ENCODE measurements at places on chromosomes 13 and 19.

- peaks cover 79% of the 10 kb centered on the region for H3K4me1 ChIP-seq
- no peak overlapping the region for H3K4me3 ChIP-seq
- H3K36me3 ChIP-seq = peaks cover 6% of the 10 kb centered on the region
- H3K27me3 ChIP-seq = no peaks in the 10 kb centered on the region
These were observed 5.7 kb downstream of the OPA3 start for GRCh38 chr19:45578861-45579260.

DNA sequence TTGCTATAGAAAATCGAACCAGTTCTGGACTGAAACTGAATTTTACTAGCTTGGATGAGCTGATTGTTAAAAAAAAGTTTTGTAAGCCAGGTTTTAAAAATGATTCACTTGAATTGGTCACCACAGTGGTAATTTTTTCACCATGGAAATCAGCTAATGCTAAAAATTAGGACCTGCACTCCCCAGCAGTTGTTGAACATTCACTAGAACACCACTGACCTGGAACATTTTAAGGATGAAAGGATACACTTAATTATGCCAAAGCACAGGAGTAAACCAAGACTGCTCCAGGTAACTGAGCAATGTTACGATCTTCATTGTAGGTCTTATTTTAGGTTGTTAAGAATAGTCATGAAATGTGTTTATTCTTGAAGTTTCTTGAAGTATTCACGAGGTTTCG, 1342.6 kb upstream of the SPRY2 start:
- no peaks in the 10 kb centered on the region for H3K4me1 ChIP-seq
- no peak overlapping the region for H3K4me3 ChIP-seq
- no peaks in the 10 kb centered on the region for H3K27me3 ChIP-seq
- no peaks in the 10 kb centered on the region for H3K36me3 ChIP-seq

DNA sequence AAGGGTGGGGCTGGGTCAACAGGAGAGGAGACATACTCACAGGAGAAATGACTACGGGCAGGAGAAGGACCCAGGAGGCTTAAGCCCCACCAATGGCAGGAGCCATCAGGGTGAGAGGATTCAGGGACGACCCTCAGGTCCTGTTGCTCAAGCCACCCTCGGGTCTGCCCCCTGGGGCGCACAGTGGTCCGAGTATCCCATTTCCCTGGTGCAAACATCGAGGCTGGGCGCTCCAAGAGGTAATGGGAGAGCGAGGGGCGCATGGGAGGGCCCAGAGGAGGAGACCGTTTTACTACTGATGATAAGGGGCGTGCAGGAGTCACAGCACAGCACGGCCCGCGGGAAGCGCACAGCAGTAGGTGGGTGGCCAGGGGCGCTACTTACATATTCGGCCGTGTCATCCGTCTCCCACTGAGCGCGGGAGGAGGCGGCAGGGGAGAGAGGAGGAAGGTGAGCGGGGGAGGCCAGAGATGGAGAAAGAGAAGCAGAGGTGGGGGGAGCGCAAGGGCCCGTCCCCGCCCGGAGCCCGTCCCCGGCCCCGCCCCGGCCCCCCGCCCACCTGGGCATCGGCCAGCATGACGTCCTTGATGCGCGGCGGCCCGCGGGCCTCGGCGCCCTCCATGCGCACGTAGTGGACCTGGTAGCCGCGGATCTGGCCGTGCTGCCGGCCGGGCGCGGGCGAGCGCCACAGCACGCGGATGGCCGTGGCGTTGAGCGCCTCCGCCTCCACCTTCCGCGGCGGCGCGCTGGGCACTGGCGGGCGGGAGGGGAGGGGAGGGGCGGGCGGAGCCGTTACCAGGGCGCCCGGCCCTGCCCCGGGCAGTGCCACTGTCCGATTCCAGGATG, 111.5 kb downstream of the PTPRS start:
- no peak overlapping the region for H3K27ac ChIP-seq
- H3K4me1 ChIP-seq = no peaks in the 10 kb centered on the region
- DNase-seq = no peak
- H3K36me3 ChIP-seq = peaks cover 1% of the 10 kb centered on the region
- no peaks in the 10 kb centered on the region for H3K27me3 ChIP-seq
- H3K4me3 ChIP-seq = no peak overlapping the region

DNA sequence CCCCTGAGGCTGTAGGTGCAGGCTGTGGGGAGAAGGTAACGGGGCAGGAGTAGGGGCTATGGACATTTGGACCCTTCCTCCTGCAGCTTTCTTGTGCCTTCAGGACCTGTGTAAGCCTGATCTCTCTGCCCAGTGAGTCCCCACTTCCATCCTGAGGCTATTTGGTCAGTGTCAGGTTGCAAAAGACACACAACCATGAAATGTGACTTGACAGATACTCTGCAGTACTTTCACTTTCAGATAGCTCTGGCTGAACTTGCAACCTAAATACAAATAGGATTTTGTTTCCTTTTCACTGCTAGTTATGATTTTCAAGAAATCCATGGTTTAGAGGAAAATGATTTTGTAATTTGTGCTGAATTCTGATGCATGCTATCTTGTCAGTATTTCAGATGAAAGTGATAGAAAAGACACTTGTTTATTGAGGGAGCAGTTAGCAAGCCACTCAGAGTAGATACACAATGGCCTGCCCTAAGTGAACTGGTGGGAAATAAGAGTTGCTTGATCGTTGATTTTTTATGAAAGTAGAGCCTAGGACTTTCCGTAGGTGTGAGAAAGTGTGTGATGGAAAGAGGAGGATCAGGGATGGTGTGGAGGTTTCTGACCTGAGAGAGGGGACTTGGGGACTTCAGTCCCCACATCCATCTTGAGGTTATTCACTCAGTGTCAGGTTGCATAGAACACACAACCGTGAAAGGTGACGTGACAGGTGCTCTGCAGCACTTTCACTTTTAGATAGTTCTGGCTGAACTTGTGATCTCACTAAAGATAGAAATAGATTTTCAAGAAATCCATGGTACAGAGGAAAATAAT, 18.1 kb upstream of the EID2 start:
- H3K27me3 ChIP-seq = no peaks in the 10 kb centered on the region
- peak overlapping the region; percentile 53 for H3K4me3 ChIP-seq
- H3K4me1 ChIP-seq = peaks cover 26% of the 10 kb centered on the region
- H3K36me3 ChIP-seq = no peaks in the 10 kb centered on the region

GRCh38 chr13:98083507-98083906, 59.4 kb upstream of the FARP1 start:
- peaks cover 19% of the 10 kb centered on the region for H3K4me1 ChIP-seq
- no peak overlapping the region for H3K4me3 ChIP-seq
- H3K27ac ChIP-seq = no peak overlapping the region
- no peak for DNase-seq
- H3K36me3 ChIP-seq = no peaks in the 10 kb centered on the region

GRCh38 chr13:90723381-90723780, 624.1 kb upstream of the MIR17HG start:
- no peaks in the 10 kb centered on the region for H3K36me3 ChIP-seq
- no peak for DNase-seq
- H3K27ac ChIP-seq = no peak overlapping the region
- H3K4me3 ChIP-seq = no peak overlapping the region

- H3K27me3 ChIP-seq = no peaks in the 10 kb centered on the region
- H3K27ac ChIP-seq = peak overlapping the region; percentile 75
- DNase-seq = no peak
- H3K4me3 ChIP-seq = peak overlapping the region; percentile 30
- H3K36me3 ChIP-seq = peaks cover 7% of the 10 kb centered on the region
- H3K4me1 ChIP-seq = peaks cover 100% of the 10 kb centered on the region
These were observed 95.5 kb upstream of the RNF113B start for GRCh38 chr13:98272549-98272948.

- no peaks in the 10 kb centered on the region for H3K36me3 ChIP-seq
- peaks cover 25% of the 10 kb centered on the region for H3K27me3 ChIP-seq
- H3K4me3 ChIP-seq = no peak overlapping the region
- H3K4me1 ChIP-seq = peaks cover 12% of the 10 kb centered on the region
- DNase-seq = no peak
These were observed 7.1 kb upstream of the GRTP1 start for GRCh38 chr13:113371061-113371460.

DNA sequence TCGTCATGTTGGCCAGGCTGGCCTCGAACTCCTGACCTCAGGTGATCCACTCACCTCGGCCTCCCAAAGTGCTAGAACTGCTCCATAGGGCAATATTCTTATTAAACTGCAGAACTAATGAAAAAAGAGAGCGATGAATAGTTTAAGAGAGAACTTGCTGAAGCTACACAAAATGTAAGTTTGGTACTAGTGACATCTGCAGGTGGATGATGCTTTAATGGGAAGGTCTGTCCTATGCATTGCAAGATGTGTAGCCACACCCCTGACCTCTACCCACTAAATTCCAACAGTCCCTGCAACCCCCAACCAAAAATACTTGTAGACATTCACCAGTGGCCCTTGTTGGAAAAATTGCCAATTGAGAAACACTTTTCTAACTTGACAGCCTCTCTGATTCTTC, 117.8 kb downstream of the NALCN start:
- no peak overlapping the region for H3K27ac ChIP-seq
- H3K4me1 ChIP-seq = no peaks in the 10 kb centered on the region
- H3K36me3 ChIP-seq = no peaks in the 10 kb centered on the region
- H3K27me3 ChIP-seq = no peaks in the 10 kb centered on the region

DNA sequence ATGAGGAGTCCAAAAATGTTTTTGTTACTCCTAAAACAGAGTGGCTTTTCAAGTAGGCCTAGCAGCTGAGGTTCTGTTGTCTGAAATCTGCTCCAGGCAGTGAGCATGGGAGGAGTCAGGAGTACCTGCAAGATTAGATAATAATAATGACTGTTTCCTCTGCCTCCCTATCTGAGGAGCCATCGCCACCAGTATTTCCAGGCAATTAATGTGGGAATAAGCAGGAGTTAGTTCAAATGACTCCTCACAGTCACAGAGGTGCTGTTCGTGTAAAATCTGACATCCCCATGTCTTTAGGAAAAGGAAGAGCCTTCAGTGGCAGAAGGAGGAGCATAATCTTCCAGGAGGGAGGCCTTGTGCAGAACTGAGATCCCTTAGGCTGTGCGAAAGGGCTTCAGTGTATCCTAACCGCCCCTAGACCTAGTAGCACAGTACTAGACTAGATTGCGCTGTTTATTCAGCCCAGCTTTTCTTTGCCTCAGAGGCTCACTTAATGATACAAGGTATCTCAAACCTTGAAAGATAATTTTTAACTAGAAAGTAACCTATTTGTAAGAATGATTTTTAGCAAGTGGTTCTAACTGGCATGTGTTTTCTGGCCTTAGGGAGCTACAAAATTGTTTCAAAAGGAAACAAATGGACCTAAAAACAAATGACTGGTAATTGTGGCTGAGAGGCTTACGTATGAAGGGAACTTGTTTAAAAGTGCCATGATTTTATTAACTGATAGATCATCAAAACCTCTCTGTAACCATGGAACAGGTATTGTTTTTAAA, 49.0 kb downstream of the FREM2 start:
- no peak overlapping the region for H3K27ac ChIP-seq
- H3K4me1 ChIP-seq = no peaks in the 10 kb centered on the region
- no peak overlapping the region for H3K4me3 ChIP-seq
- no peaks in the 10 kb centered on the region for H3K27me3 ChIP-seq

GRCh38 chr13:111005364-111005763, 90.5 kb upstream of the ANKRD10 start:
- peaks cover 4% of the 10 kb centered on the region for H3K27me3 ChIP-seq
- no peaks in the 10 kb centered on the region for H3K36me3 ChIP-seq
- H3K4me1 ChIP-seq = no peaks in the 10 kb centered on the region
- H3K4me3 ChIP-seq = no peak overlapping the region
- no peak for DNase-seq

DNA sequence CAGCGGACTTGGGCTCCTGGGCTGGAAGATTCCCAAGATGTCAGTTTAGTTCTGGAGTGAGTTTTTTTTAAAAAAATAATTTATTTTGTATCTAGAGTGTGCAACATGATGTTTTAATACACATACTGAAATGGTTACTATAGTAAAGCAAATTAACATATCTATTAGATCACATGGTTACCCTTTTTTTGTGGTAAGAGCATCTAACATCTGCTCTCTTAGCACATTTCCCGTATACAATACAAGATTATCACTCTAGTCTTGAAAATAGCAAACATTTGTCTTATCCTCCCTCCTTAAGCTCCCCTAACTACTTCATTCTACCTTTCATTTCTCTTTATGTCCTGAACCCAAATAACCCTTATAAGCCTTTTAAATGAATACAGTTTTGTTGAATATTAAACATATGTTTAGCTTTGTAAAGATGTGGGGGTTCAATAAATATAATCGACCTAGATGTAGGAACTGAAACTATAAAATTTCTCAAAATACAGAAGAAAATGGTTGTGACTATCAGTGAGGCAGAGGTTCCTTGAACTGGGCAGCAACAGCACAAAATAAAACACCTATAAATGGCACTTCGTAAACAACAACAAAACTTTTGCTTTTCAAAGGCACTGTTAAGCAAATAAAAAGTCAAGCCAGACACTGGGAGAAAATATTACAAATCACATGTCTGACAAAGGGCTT, 466.6 kb downstream of the FGF9 start:
- no peak overlapping the region for H3K4me3 ChIP-seq
- H3K4me1 ChIP-seq = no peaks in the 10 kb centered on the region
- H3K27ac ChIP-seq = no peak overlapping the region

DNA sequence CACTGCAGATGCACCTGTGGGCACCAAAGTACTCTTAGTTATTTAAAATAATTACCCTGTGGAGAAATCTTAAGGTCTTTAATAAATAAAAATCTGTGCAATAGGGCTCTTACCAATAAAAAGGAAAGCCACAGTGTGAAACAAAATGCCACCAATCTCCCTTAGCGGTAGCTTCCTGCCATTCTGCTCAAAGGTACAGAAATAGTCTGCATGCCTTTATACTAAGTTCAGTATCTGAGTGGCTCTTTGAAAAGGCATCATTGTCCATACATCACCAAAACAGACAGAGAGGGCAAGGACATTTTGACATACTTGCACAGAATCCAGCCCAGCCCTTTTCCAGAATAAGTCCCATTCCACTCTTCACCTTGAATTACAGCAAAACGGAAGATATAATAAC, 161.0 kb downstream of the KLF12 start:
- peaks cover 13% of the 10 kb centered on the region for H3K4me1 ChIP-seq
- H3K27ac ChIP-seq = no peak overlapping the region
- no peaks in the 10 kb centered on the region for H3K36me3 ChIP-seq
- no peak for DNase-seq
- no peaks in the 10 kb centered on the region for H3K27me3 ChIP-seq

- no peak overlapping the region for H3K4me3 ChIP-seq
- H3K4me1 ChIP-seq = no peaks in the 10 kb centered on the region
- peaks cover 49% of the 10 kb centered on the region for H3K36me3 ChIP-seq
- no peak overlapping the region for H3K27ac ChIP-seq
- DNase-seq = no peak
- H3K27me3 ChIP-seq = no peaks in the 10 kb centered on the region
These were observed 17.2 kb upstream of the DACT3 start for GRCh38 chr19:46678110-46678732.

DNA sequence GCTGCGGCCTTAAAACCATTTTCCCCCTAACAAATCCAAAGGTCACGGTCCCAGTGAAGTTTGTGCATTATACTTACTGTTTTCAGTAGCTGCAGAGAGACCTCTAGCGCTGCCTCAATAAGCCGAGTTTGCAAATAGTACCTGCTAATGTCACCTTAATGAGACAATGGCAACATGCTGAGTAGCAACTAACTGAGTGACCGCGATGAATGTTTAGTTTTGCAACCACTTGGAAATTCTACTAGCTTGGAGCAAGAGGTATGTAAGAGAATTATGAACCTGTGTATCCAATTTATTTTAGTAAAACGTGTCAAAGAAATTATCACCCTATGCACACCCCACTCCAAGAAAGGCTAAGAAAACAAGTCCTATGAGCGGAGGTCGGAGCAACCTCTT, 1.2 kb downstream of the KPNA3 start:
- no peaks in the 10 kb centered on the region for H3K27me3 ChIP-seq
- no peaks in the 10 kb centered on the region for H3K36me3 ChIP-seq
- DNase-seq = peak; percentile 84
- H3K4me3 ChIP-seq = peak overlapping the region; percentile 81

GRCh38 chr19:11560404-11561051, 1.5 kb upstream of the ELOF1 start:
- no peak overlapping the region for H3K27ac ChIP-seq
- peak; percentile 80 for DNase-seq
- no peaks in the 10 kb centered on the region for H3K36me3 ChIP-seq
- H3K27me3 ChIP-seq = no peaks in the 10 kb centered on the region
- peak overlapping the region; percentile 92 for H3K4me3 ChIP-seq

Measured in HepG2 (cell line).